Fibroblast of skin of right quadriceps (primary cell): ENCODE measurements at places on chromosomes 16 and 17.

DNA sequence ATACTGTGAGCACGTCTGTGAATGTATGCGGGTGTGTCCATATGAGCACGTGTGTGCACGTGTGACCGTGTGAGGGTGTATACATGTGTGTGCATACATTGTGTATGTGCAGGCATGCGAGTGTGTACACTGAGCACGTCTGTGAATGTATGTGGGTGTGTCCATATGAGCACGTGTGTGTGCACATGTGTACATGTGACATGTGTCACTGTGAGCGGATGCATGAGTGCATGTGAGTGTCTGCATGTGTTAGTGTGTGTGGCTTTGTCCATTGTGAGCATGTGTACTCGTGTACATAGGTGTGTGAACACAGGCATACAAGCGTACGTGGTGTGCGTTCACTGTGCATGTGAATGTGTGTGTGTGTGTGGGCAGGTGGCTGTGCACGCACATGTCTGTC, 17.5 kb upstream of the ACSF3 start:
- DNase-seq, result no peak

- no peak for DNase-seq
Observed at GRCh38 chr17:41411072-41411840, 13.1 kb downstream of the KRT37 start.

DNA sequence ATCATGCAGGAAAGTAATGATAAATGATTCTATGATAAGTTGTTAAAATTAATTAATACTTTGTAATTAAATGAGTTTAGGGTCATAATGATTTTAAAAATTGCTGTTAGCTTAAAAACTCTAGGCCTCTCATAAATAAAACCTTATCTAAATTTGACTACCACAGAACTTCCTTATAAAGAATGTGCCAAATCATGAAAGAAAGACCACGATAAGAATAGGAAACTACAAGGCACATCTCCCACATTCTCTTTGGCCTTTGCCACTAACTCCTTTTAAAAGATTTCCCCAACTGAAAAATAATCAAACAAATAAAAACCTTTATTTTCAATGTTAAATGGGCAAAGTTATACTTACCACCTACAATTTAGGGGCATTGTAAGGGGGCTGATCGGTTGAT, 164.6 kb upstream of the C17orf78 start:
- no peak for DNase-seq

DNA sequence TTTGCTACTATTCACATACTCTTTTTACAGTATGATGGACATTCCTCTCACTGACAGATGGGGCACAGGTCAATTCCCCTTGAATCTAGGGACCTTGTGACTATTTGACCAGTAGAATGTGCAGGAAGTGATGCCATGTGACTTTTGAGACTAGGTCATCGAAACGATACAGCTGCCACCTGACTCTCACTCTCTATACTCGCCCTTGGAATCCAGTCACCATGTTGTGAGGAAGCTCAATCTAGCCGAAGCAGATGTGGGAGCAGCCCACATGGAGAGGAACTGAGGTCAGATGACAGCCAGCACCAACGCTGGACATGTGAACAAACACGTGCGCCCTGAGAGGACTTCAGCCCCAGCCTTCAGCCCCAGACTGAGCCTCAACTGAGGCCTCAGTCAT, 148.2 kb upstream of the CDC42EP4 start:
- DNase-seq, result no peak

DNA sequence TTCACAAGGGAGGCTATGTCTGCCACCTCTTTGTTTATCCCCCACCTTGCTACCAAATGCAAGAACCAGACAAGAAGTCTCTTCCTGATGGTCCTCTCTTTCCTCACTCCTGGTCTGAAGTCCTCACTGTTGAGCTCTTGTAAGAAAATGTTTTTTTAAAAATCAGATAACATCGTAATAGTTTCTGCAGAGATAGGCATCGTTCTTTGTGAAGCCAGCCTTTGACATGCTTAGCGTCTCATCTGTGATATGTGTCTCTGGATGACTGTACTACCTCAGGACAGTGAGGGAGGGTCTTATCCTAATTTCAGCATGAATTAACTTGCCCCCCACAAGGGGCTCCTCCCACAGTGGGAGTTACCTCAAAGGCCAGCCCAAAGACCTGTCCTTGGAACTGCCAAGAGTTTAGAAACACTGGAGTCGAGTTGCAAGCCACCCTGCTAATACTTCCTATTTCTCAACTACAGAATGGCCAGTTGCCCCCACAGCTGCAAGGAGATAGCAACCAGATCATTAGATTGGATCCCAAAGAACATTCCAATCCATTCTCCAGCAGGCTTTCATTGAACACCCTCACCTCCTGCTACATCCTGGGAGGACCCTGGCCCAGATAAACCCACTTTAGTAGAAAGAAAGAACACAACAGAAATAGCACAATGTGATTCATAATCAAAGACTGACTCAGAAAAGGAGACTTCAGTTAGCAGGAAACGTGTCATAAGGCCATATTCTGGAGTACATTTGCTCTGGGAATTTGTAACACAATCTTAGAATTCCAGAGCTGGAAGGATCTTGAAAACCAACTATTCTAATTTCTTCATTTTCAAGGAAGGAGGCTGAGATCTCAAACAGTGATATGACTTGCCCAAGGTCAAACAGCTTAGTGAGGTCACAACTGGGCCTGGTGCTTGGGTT, 151.0 kb downstream of the IRX3 start:
- peak; percentile 84 for DNase-seq

DNA sequence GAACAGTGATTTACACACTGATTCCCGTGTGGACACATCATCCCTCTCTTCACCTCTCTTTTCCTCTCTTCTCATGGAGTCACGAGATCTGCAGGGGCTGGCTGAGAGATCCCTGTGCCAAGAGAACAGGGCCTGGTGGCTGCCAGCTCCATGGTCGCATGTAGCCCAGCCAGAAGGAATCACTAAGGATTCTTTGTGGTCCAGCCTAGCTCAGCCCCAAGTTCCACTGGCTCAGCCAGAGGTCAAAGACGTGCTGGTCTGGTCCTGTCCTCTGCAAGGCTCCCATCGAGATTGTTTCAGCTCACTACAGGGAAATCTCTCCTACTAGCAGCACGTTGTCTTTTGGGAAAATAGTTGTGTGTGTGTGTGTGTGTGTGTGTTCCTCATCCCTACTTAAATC, 66.4 kb downstream of the NDEL1 start:
- no peak for DNase-seq

DNA sequence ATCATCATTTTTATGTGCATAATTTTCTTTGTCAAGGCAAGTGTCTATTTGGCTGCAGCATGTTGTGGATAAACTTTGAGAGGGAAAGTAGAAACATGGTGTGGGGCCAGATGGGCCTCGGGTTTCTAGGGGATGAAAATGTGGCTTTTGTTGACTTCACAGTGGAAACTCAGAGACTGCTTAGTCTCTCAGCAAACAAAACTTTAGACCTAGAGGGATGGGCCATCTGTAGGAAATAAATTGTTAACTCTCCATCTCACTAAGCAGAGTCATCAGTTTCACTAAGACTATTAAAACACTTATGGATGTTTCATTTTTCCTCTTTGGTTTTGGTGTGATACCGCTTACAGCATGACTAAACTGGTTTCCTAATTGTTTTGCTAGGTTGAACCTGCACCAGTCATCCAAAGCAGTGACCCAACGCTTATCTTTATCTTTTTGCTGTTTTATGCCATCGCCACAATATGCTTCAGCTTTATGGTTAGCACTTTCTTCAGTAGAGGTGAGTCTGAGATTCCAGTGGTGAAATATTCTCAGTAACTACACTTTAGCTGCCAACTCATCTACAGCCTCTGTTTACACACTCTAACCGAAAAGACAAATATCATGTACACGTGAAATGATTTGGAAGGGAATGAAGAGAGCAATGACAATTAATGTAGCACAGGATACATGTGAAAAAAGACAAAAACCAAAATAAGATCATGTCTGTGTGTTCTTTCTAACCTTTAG, 60.6 kb upstream of the CRYM start:
- no peak for DNase-seq

GRCh38 chr17:69331756-69332155, 4.8 kb upstream of the ABCA5 start:
- no peak for DNase-seq

GRCh38 chr16:30761427-30761927, 385 bp downstream of the CFAP119 start:
- DNase-seq, result peak; percentile 20

DNA sequence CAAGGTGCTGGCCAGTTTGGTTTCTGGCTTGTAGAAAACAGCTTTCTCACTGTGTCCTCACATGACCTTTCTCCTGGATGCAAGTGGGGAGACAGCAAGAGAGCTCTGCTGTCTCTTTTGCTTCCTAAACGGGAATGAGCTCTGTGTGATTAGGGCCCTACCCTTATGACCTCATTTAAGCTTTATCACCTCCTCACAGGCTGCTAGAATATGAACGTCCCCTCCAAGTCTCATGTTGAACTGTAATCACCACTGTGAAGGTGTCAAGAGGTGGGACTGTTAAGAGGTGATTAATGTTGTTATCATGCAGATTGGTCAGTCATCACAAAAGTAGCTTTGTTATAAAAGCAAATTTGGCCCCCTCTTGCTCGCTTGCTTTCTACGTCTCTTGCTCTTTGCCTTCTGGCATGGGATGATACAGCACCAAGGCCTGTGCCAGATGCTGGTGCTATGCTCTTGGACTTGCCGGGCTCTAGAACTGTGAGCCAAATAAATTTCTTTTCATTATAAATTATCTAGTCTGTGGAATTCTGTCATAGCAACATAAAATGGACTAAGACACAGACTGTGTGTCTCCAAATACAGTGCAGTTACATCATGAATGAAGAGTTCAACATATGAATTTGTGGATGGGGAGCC, 14.8 kb upstream of the POLR3E start:
- DNase-seq, result no peak

- DNase-seq, result no peak
Observed at GRCh38 chr16:57532266-57532625, 4.1 kb downstream of the CCDC102A start.

DNA sequence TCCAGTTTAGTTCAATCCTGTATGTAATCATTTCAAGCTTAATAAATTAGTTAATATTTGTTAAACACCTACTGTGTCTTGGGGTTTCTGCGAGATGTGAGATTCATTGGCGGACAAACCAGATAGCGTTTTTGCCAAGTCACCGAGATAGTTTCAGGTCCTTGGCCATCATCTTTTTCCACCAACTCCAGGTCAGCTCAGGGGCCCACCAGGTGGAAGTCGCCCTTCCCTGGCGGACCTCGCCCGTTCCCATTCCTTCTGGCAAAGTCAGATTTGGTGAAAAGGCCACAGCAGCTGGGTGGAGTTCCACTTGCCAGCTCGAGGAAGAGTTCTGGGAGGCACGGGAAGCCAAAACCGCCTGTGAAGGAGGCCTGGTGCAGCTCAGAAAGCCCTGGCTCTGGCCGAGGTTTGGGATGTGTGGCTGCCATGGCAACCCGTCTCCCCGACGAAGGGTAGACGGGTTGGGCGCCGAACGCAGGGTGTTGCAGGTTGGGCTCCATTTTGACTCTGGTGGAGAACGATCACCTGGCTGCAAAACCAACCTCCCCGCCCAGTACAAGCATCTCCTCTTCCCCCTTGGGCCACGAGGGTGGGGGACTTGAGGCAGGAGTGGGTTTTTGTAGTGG, 39.5 kb downstream of the CMIP start:
- no peak for DNase-seq

DNA sequence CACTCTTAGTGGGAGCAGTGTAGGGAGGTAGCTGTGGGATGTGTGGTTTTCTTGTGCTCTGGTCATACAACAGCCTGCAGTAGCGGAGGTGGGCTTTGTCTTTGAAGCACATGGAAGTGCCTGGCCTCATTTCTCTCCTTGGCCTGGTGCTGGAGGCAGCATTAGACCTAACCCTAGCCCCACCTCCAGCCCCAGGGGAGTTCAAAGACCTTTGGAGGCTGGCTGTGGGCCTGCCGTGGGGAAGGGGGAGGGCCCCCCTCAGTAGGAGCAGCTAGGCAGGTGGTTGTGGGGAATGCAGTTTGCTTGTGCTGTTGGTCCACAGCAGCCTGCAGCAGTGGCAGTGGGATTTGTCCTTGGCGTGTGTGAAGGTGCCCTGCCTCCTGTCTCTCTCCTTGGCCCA, 91.7 kb downstream of the BCAS3 start:
- DNase-seq, result no peak

DNA sequence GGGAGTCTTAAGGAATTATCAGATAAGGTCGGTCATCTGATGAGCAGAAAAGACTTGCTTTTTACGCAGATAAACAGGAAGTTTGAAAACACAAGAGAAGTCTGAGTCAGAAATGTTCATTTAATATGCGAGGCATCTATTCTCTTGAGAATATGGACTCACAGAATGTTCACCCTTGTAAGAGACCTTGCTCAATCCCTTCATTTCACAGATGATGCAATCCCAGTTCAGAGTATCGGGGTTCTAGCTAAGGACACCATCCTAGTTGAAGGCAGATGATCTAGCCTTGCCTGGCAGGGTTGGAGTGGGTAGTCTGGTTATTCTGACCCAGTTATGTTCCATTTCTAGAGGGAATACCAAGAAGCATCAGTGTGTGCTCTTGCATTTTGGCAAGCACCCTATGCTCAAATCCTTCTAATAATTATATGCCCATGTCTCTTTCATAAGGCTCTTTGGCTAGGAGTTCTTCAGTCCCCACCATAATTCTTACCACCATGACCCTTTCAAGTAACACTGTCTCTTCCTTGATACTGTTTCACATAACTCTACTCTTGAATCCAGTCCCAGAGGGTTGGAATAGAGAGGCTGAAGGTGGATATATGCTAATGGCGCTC, 42.5 kb downstream of the YPEL2 start:
- DNase-seq, result peak; percentile 86

DNA sequence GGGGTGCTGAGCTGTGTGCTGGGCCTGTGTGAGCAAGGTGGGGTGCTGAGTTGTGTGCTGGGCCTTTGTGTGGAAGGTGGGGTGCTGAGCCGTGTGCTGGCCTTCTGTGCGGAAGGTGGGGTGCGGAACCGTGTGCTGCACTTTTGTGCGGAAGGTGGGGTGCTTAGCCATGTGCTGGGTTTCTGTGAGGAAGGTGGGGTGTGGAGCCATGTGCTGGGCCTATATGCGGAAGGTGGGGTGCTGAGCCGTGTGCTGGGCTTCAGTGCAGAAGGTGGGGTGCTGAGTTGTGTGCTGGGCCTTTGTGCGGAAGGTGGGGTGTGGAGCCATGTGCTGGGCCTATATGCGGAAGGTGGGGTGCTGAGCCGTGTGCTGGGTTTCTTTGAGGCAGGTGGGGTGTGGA, 555.4 kb upstream of the EEF2KMT start:
- no peak for DNase-seq

GRCh38 chr17:49886036-49886435, 38.2 kb upstream of the TAC4 start:
- no peak for DNase-seq

DNA sequence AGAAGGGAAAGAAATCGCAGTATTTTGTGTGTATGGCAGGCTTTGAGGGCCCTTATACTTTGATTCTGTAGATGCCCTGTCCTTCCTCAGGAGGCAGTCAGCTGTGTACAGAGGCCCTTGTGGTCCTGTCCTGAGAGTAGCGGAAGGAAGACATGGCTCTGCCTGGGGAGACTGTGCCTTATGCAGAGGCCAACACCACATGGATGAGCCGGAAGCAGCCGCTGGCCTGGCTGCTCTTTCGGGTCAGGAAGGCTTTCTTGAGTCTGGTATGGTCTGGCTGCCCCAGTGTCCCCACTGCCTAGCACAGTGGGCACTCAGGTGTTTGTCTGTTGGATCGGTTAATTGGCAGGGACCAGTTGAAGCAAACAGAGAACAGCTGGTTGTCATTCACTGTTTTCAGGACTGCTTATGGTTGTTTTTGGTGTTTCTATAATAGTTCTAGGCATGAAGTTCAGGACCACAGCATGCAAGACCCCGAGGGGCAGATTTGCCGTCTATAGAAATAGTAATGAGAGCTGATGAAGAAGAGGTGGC, 12.4 kb downstream of the USP10 start:
- no peak for DNase-seq
